Renal cortex interstitium (tissue), 15 donors: ENCODE measurements at places on chromosomes 3 and 15. TPM values are rescaled to one million over a fixed set of nuclear protein-coding genes. Genes with fewer than 3 reads are reported as not detected.

Gene TTC21A
- 20.2 TPM for polyA plus RNA-seq

Gene ABHD17C
- 29.8 TPM for polyA plus RNA-seq

GRCh38 chr15:83282141-83282540, 2.3 kb downstream of the BNC1 start:
- no peak for DNase-seq

DNA sequence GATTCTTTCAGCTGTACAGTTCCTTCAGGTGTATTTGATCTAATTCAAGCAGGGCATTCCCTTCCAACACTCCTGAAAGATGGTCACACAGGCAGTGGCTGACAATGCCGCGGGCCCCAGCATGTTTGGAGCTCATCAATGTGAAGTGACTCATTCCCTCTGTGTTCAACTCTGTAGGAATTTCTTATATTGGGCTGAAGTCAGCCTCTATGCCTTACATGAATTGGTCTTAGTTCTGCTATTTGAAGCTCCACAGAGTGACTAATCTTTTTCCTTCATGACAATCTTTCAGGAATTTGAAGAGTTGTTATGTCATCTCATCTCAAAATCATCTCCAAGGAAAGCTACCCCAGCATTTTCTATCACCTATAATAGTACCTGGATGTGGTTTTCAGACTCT, 142.5 kb upstream of the C2CD4B start:
- no peak for DNase-seq

DNA sequence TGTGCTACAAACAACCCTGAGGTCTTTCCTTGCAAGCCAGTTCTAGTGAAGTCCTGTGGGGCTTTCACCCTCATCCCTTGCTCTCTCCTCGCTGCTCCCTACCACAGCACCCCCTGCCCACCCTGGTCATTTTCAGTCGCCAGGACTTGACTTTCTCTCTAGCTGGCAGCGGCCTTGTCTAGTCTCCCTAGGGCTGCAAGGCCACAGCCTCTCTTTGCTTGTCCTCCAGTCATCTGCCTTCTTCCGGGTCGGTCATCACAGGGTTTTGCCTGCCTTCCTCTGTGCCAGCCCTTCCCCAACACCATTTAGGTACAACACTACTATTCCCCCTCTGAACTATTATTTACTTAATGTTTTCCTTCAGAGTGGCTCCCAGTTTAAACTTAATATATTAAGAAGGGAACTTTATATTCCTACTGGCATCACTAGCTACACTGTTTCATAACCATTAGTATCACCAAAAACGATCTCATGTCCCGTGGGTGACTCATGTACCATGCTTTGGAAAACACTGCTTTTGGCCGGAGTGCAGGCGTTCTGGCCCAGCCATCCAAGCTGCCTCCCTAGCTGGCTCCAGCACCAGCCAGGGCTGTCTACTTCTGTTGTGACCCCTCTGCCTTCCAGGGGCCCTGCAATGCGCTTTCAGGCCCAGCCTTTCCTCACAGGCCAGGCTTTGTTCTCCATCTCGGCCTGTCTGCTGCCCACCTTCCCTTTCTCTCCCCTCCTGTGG, 21.4 kb downstream of the FAH start:
- DNase-seq: no peak

- no peak for DNase-seq
These were observed 491.1 kb downstream of the FHIT start for GRCh38 chr3:60760145-60760544.
